ENCODE measurements at places on chromosomes 2 and 18. TPM values are rescaled to one million over a fixed set of nuclear protein-coding genes. Genes with fewer than 3 reads are reported as not detected.
A peak's percentile ranks its signal among the peaks of the same experiment; 100 is the strongest.

Gene EVX2
- total RNA-seq: not detected

Gene SLC35F6
- 45.4 TPM for total RNA-seq

Gene HAUS1
- total RNA-seq: 24.2 TPM

DNA sequence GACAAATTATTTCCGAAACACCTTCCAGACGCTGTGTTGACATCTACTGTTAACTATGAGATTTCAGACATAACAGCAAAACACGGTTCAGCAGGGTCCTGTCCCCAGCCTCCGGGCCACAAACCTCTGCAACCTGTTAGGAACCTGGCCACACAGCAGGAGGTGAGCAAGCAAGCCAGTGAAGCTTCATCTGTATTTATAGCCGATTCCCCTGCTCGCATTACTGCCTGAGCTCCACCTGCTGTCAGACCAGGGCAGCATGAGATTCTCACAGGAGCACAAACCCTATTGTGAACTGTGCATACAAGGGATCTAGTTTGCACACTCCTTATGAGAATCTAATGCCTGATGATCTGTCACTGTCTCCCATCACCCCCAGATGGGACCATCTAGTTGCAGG, 31.1 kb downstream of the NDUFA10 start:
- no peak for DNase-seq

GRCh38 chr2:39913648-39914461, 134.8 kb upstream of the THUMPD2 start:
- DNase-seq: peak; percentile 85

GRCh38 chr2:199220920-199221319, 236.8 kb downstream of the SATB2 start:
- no peak for DNase-seq

DNA sequence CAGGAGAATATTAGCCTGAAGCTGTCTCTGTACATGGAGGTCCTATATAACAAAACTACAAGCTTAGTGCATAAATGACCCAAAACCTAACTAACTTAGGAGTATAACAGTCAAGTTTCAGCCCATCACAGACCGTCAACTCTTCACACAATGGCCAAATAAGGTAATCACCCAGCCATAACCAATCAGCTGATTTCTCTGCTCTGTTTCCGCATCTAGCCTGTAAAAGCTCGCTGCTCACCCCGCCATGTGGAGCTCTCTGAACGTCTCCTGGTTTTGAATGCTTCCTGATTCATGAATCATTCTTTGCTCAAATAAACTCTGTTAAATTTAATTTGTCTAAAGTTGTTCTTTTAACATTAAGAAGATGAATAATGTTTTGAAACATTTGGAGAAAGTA, 593.6 kb downstream of the TMX3 start:
- DNase-seq: no peak

Data from GM23248 (cell line).